ENCODE measurements at places on chromosomes 1 and 21.

DNA sequence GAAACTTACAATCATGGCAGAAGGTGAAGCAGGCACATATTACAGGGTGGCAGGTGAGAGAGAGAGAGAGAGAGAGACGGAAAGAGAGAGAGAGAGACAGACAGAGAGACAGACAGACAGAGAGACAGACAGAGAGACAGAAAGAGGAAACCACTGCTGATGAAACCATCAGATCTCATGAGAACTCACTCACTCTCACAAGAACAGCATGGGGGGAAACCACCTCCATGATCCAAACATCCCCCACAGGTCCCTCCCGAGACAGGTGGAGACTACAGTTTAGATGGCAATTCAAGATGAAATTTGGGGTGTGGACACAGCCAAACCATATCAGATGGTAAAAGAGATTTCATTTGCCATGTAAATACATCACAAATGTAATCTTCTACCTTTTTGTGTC, 708.1 kb downstream of the MRPL39 start:
- no peak for DNase-seq

- DNase-seq: no peak
Measured at GRCh38 chr1:222347627-222348026, 200.3 kb downstream of the HHIPL2 start.

GRCh38 chr1:29397981-29398380, 161.7 kb downstream of the PTPRU start:
- no peak for DNase-seq

DNA sequence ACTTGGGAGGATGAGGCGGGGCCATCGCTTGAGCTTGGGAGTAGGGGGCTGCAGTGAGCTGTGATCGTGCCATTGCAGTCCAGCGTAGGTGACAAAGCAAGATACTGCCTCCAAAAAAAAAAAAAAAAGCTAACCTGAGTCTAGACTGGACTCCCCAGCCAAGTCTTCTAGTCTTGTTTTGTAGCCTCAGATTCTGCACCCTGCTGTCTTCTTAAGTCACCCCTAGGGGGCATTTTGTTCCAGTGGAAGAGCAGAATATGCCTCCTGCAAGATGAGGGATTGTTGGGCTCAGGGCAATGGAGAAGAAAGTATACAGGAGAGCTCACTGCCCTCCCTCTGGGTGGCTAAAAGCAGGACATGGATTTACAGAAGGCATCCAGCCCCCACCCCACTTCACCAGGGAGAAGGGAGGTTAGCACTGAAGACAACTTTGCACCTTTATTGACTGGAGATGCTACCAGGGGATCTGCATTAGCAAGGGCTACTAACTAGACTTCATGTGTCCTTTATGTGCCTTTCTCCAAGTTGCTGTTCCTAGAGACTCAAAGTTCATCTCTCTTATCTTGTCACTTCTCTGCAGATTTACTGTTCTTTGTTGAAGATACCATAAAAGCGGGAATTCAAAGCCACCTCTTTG, 15.3 kb upstream of the RNF187 start:
- peak; percentile 53 for DNase-seq

DNA sequence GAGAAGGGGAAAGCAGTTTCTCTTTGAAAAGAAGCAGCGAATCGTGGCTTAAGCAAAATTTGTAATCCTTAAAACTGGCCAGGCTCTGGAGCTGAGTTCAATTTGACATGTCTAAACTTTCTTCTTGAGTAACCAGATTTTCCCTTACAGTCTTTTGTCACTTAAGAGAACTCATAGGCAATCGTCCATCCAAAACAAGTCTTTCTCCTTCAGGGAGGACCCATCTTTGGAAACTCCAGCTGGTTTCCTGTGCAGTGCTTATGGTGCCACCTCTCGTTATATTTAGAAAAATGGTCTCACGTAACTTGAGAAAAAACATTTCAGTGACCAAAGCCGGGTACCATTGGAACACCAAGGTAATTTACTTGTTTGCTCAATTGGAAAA, 1.8 kb upstream of the PTTG1IP start:
- peak; percentile 29 for DNase-seq

DNA sequence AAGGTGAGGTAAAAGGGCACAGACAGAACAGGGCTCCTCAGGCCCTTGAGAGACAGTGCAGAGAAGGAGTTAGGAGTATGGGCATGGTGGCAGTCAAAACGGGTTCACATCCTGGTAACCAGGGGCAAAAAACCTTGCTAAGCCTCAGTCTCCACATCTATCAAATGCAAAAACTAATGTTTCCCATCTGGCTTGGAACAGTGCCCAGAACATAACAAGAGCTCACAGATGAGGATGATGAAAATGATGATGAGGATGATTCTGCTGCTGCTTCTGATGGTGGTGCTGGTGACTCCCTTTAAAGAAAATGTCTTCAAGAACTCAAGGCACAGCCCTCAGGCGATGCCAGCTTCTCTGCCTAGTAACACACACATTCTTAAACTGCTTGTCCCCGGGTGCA, 24.1 kb downstream of the HHIPL2 start:
- no peak for DNase-seq

GRCh38 chr1:17816511-17816910, 61.4 kb downstream of the ACTL8 start:
- no peak for DNase-seq

- DNase-seq: peak; percentile 80
Measured at GRCh38 chr1:201748335-201748734, 80.6 kb upstream of the IPO9 start.

DNA sequence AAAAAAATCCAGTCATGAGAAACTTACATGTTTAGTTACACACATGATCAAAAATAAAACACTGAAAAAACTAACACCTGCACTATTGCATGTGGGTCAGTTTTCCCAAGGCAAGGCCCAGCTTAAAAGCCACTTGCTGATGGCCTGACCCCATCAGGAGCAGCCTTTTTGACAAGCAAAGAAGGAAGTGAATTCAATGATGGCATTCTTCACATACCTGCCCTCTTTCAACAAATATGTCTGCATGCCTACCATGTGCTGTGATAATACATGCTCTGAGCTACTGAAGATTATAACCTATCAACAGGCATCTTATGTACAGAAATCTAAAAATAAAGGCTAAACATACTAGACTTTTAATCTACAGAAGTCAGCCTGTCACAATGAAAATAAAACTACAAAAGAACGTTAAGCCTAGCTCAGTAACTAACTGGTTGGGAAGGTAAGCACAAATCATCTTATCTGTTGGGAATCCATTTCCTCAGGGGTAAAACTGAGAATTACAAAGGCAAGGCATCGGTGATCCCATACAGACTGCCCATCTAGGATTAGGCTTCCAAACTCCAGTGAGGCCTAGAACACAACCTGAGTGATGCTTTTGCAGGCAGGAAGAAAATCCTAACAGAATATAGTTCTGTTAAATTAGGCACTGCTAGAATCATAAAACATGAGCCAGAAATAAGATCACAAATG, 14.5 kb downstream of the SORT1 start:
- no peak for DNase-seq

DNA sequence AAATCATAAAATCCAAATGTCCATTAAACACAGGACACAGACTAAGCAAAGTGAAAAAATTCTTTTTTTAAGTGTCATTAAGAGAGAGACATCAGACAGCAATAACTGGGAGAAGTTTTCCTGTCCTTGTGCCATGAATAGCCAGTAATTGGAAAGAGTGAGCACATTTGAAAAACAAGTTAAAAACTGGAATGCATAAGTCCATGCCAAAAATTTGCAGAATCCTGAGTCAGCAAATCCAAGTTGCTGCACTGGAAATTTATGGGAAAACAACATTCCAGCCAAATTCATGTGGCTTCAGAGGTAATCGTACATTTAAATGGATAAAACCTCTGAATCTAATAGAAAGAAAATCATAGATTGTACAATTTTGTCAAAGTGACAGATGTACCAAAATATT, 291.4 kb downstream of the LRRC40 start:
- DNase-seq: peak; percentile 54

DNA sequence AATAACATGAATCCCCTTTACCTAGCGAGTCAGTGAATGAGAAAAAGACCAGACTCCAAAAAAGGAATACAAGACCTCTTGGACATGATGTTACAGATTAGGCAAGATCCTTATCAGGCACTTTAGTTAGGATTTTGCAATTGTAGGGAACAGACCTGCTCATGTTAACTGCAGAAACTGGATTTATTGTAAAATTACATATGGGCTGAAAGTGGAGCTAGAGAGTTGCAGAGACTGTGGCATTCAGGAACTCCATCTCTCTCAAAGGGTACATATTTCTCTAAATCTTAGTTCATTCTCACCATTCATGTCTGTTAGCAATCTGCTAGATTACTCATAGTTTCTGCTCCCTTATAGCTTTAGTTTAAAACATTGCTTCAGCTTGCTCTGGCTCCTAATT, 142.2 kb downstream of the PAPPA2 start:
- no peak for DNase-seq

- no peak for DNase-seq
Measured at GRCh38 chr1:208146650-208147049, 97.5 kb downstream of the PLXNA2 start.

DNA sequence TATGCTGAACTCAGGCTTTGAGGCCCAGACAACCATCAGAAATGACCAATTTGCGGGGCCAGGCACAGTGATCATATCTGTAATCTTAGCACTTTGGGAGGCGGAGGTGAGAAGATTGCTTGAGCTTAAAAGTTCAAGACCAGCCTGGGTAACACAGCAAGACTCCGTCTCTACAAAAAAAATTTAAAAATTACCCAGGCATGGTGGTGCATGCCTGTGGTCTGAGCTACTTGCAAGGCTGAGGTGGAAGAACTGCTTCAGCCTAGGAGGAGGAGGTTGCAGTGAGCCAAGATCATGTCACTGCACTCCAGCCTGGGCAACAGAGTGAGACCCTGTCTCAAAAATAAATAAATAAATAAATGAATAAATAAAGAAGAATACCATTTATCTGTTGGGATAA, 156.5 kb downstream of the EIF4G3 start:
- no peak for DNase-seq

DNA sequence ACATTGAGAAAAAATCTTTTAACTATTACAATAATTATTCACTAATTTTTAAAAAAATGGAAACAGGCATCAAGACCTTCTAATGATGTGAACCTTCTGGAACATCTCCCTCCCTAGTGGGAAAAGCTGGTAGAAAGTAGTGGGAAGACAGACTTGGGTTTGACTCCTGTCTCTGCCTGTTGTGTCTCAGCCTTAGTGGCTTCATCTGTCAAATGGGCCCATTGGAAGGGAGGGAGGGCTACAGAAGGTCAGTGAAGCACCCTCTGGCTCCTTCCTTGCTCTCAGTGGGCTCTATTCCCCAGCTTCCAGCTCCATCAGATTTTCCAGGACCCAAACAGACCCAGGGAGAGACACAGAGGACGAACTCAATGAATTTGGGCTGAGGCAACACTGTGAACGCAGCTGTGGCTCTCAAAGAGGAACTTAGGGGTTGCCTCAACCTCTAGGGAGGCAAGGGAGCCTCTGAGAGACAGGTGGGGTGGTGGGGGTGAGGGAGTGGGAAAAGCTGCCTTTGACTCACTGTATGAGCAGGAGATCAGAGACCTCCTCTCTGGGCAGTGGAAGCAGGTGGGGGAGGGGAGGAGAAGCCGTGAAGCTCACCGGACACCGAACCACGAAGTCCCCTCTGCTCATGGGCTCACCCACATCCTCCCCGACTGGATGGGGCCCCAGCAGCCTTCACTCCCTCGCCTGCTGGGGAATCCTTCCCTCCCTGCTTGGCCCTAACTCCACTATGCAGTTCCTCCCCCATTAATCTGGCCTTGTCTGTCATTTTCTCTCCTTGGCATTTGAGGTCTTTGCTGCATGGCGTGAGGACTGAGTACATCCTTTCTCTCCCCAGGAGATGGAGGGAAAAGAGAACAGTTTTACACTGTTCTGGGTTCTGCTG, 4.5 kb downstream of the CNR2 start:
- DNase-seq: no peak

DNA sequence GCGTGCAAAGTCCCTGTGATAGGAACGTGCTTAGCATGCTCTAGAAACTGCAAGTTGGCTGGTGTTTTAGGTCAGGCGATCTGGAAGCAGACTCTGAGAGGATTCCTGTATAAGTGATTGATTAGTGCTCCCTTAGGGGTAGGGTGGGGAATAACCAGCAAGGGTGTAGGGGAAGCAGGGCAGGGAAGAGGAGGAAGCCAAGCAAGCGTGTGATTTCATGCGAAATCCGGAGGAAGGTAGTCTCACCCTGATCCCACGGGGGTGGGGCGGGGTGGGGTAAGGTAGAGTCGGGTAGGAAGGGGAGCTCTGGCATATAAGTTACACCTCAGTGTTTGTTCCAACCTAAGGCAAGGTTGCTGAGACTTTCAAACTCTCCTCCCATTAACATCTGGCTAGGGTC, 24.9 kb upstream of the CTPS1 start:
- DNase-seq: no peak

DNA sequence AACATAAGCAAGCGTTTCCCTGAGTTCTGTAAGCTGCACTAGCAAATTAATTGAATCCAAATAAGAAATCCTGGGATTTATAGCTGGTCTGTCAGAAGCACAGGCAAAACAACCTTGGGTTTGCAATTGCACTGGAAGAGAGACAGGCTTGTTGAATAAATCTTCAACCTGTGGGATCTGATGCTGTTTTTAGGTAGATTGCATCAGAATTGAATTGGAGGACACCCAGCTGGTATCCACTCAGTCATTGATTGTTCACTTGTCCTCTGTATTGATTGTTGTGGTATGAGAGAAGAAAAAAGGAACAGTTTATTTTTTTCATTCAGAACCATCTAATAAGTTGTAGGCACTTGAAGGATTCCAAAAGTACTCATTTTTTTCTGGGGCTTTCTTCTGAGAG, 497.4 kb downstream of the SIPA1L2 start:
- no peak for DNase-seq

GRCh38 chr1:202203238-202204039, 9.8 kb downstream of the LGR6 start:
- DNase-seq: no peak

DNA sequence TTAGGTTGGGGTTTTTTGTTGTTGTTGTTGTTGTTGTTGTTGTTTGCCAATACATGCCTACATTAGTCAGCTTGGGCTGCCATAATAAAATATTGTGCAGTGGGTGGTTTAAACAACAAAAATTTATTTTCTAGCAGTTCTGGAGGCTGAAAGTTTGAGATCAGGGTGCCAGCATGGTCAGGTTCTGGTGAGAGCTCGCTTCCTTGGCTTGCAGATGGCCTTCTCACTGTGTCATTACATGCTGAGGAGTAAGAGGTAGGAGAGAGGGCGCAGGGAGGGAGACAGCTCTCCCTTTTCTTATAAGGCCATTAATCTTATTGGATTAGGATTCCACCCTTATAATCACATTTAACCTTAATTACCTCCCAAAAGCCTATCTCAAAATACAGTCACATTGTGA, 52.7 kb downstream of the DIRAS3 start:
- no peak for DNase-seq

- DNase-seq: no peak
Measured at GRCh38 chr1:217876896-217877295, 245.8 kb downstream of the SPATA17 start.

- no peak for DNase-seq
Measured at GRCh38 chr1:176193023-176193422, 14.1 kb downstream of the COP1 start.

DNA sequence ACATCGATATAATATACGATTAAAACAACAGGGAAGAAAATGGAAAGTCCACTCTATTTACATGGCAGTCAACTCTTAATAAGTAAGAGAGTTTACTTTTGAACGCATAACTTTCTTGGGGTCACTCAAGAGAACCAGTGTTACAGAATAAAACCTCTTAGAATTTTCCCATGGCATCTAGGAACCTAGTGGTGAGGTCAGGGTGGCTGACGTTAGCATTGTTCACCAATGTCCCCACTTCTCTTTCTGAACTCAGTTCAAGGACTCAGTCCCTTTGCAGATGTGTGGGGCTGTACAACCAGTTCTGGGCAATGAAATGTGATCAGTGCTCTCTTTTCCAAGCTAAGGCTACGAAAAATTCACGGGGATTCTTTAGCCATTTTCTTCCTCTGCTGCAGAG, 2.6 kb upstream of the RNF2 start:
- no peak for DNase-seq

All from AG08395 (cell line).